Endothelial cell (in vitro differentiated cells): ENCODE measurements at places on chromosomes 5 and 9. TPM values are rescaled to one million over a fixed set of nuclear protein-coding genes. Genes with fewer than 3 reads are reported as not detected.

The FAXDC2 gene
- 9.3 TPM for total RNA-seq

The TOR4A gene
- total RNA-seq = 37.7 TPM

The NR6A1 gene
- 63.8 TPM for total RNA-seq

The FAM193B gene
- total RNA-seq = 97.6 TPM

The SLC6A18 gene
- total RNA-seq = not detected

The C1QTNF2 gene
- total RNA-seq = not detected

DNA sequence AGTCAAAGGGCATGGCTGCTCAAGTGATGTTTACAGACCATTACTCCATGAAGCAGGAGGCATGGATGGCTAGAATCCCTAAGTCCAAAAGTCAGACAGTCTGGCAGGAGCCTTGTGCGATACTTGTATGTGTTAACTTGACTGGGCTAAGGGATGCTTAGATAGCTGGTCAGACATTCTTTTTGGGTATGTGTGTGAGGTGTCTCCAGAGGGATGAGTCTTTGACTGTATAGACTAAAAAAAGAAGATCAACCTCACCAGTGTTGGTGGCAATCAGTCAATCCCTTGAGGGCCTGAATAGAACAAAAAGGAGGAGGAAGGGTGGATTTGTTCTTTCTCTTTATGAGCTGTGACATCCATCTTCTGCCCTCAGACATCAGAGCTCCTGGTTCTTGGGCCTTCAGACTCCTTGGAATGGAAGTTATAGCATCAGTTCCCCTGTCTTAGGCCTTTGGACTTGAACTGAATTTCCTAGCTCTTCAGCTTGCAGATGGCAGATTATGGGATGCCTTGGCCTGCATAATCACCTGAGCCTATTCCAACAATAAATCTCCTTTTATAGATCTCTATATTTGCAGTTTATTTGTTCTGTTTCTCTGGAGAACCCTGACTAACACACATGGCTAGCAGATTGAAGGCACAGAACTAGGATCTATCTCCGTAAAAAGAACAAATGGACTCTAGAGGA is 9.7 kb upstream of the HSPB3 start:
- H3K4me1 ChIP-seq = no peaks in the 10 kb centered on the region
- H3K27ac ChIP-seq = no peak overlapping the region
- H3K4me3 ChIP-seq = no peak overlapping the region
- no peaks in the 10 kb centered on the region for H3K36me3 ChIP-seq

- peaks cover 11% of the 10 kb centered on the region for H3K27me3 ChIP-seq
- no peak overlapping the region for H3K4me3 ChIP-seq
- peaks cover 4% of the 10 kb centered on the region for H3K36me3 ChIP-seq
- no peak overlapping the region for H3K27ac ChIP-seq
Observed at GRCh38 chr5:172906436-172906835, 52.8 kb upstream of the RPL26L1 start.

GRCh38 chr5:79886456-79886855 is 104.6 kb downstream of the MTX3 start:
- no peak overlapping the region for H3K4me3 ChIP-seq
- H3K27ac ChIP-seq = no peak overlapping the region
- DNase-seq = no peak
- no peaks in the 10 kb centered on the region for H3K27me3 ChIP-seq
- H3K4me1 ChIP-seq = no peaks in the 10 kb centered on the region
- H3K36me3 ChIP-seq = no peaks in the 10 kb centered on the region

- no peak overlapping the region for H3K4me3 ChIP-seq
- H3K27me3 ChIP-seq = peaks cover 4% of the 10 kb centered on the region
- no peak for DNase-seq
- H3K4me1 ChIP-seq = no peaks in the 10 kb centered on the region
- H3K27ac ChIP-seq = no peak overlapping the region
Observed at GRCh38 chr9:134682026-134682425, 40.4 kb downstream of the COL5A1 start.

- H3K4me3 ChIP-seq = no peak overlapping the region
- H3K36me3 ChIP-seq = no peaks in the 10 kb centered on the region
- no peak overlapping the region for H3K27ac ChIP-seq
- no peaks in the 10 kb centered on the region for H3K4me1 ChIP-seq
Observed at GRCh38 chr5:56656846-56657726, 158.3 kb upstream of the MAP3K1 start.

- no peak overlapping the region for H3K27ac ChIP-seq
- no peak overlapping the region for H3K4me3 ChIP-seq
- H3K4me1 ChIP-seq = peaks cover 2% of the 10 kb centered on the region
- peaks cover 4% of the 10 kb centered on the region for H3K36me3 ChIP-seq
Observed at GRCh38 chr5:175922192-175922885, 45.8 kb downstream of the THOC3 start.

- peaks cover 7% of the 10 kb centered on the region for H3K4me1 ChIP-seq
- H3K36me3 ChIP-seq = no peaks in the 10 kb centered on the region
- no peak for DNase-seq
- H3K4me3 ChIP-seq = no peak overlapping the region
- H3K27ac ChIP-seq = no peak overlapping the region
Observed at GRCh38 chr5:77133061-77133758, 46.1 kb upstream of the ZBED3 start.

- H3K27me3 ChIP-seq = no peaks in the 10 kb centered on the region
- no peaks in the 10 kb centered on the region for H3K36me3 ChIP-seq
- peaks cover 13% of the 10 kb centered on the region for H3K4me1 ChIP-seq
- peak within 1 kb of the TSS; percentile 92 for H3K4me3 ChIP-seq
- no peak within 1 kb of the TSS for H3K27ac ChIP-seq
- DNase-seq = peak; percentile 70
Observed at GRCh38 chr5:127290019-127290945, at the start of gene MEGF10. TSS of gene MEGF10 (plus strand) at chr5:127290796. CDS start at chr5:127331309, 40,513 bp downstream.

DNA sequence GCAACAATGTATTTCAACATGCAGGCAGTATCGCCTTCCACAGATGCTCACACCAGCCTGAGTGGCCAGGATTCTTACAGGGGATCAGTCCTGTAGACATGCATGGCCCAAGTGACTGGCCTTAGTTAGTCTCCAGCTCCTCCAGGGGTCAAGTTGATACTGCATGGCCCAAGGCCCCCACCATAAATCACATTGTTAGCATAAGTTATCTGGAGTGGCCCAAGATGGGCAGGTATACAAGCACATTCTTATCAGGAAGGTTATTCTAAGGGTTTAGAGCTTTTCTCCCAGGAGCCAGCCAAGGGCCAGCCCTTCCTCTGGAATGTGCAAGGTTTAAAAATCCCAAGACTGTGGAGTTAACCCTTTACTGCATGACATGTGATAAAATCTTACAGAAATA is 230.9 kb upstream of the NFIL3 start:
- peaks cover 3% of the 10 kb centered on the region for H3K27me3 ChIP-seq
- no peaks in the 10 kb centered on the region for H3K4me1 ChIP-seq
- no peak for DNase-seq
- no peak overlapping the region for H3K27ac ChIP-seq
- H3K36me3 ChIP-seq = no peaks in the 10 kb centered on the region

DNA sequence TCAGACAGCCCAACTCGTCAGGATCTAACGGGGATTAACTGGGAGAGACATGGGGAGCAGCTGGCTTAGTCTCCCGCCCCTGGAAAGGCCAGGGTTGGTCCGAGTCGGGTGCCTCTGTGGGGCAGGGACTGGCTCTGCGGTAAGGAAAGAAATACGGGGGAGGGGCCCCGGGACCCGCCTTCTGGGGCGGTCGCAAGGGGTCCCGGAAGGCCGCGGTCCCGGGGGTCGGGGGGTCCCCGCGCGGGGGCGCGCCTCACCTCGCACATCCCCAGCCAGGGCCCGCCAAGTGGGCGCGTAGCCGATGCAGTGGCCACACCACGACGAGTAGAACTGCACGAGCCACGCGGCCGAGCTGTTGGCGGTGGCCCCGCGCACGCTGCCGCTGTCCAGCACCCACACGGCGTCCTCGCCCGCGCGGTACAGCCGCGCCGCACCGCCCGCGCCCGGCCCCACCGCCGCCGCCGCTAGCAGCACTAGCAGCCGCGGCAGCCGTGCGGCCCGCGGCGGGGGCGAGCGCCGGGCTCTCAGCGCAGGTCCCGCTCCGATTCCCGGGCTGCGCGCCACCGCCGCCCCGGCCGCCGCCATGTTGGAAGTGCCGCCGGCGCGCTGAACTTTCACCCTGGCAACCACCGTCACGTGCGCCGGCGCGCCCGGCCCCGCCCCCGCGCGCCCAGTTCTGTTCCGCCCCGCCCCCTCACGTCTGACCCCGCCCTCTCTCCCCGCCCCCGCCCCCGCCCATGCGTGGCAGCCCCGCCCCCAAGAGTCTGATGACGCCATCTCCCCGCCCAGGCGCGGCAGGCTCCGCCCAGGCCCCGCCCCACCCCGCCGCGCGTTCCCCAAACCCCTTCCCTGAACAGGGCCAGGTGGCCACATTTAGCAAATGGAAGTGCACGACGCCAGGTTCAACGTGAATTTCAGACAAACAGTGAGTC is at the start of gene QSOX2:
Gene QSOX2 (minus strand): TSS at position 594 of the 932 bp plus-strand sequence. CDS start 9 bp downstream, at position 585.
- H3K4me1 ChIP-seq = peaks cover 22% of the 10 kb centered on the region
- H3K27me3 ChIP-seq = peaks cover 12% of the 10 kb centered on the region
- H3K4me3 ChIP-seq = peak within 1 kb of the TSS; percentile 93
- peak; percentile 85 for DNase-seq
- no peaks in the 10 kb centered on the region for H3K36me3 ChIP-seq
- peak within 1 kb of the TSS; percentile 65 for H3K27ac ChIP-seq

- no peak for DNase-seq
- H3K36me3 ChIP-seq = no peaks in the 10 kb centered on the region
- H3K4me1 ChIP-seq = no peaks in the 10 kb centered on the region
- no peak overlapping the region for H3K27ac ChIP-seq
Observed at GRCh38 chr5:122137702-122138101, 8.4 kb downstream of the ZNF474 start.

GRCh38 chr5:132746954-132747615 is at the start of gene CCNI2:
TSS of gene CCNI2 (plus strand) at chr5:132747426. CDS start at chr5:132747496, 70 bp downstream.
- peaks cover 14% of the 10 kb centered on the region for H3K27me3 ChIP-seq
- no peak within 1 kb of the TSS for H3K27ac ChIP-seq
- H3K4me3 ChIP-seq = peak within 1 kb of the TSS; percentile 77
- H3K4me1 ChIP-seq = no peaks in the 10 kb centered on the region
- H3K36me3 ChIP-seq = no peaks in the 10 kb centered on the region
- DNase-seq = peak; percentile 32

DNA sequence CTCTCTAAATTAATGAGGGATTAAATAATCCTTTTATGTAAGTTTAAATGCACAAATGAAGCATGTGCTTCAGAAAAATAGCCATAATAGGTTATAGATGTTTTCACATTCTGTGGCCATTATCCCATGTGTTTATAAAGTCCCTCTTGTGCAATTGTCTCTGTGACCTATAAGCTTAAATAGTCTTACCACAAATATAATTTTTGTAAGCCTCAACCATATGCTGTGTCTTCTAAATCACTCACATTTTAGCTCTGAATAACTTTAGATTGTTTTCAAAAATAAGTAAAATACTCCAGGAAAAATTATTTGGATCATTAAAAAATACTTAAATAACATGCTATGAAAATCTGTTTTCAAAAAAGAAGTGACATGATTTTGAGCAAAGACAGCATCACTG is 1894.7 kb downstream of the MAT2B start:
- H3K4me3 ChIP-seq = no peak overlapping the region
- DNase-seq = no peak
- no peak overlapping the region for H3K27ac ChIP-seq
- H3K36me3 ChIP-seq = no peaks in the 10 kb centered on the region

DNA sequence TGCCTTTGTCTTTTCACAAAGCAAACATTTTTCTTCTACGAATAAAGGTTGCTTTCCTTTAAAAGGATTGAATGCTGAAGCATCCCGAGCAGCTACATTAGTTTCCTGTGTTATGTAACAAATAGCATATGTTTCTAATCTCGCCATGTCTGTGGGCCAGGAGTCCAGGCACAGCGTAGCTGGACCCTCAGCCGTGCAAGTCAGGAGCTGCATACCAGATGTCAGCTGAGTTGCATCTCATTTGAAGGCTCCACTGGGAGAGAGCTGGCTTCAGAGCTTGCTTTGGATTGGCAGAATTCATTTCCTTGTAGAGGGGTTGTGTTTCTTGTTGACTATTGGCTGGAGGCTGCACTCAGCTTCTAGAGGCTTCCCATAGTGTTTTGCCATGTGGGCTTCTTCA is 16.0 kb upstream of the GOLPH3 start:
- H3K4me3 ChIP-seq = no peak overlapping the region
- no peaks in the 10 kb centered on the region for H3K27me3 ChIP-seq
- H3K36me3 ChIP-seq = no peaks in the 10 kb centered on the region
- H3K27ac ChIP-seq = no peak overlapping the region
- no peak for DNase-seq
- peaks cover 8% of the 10 kb centered on the region for H3K4me1 ChIP-seq

DNA sequence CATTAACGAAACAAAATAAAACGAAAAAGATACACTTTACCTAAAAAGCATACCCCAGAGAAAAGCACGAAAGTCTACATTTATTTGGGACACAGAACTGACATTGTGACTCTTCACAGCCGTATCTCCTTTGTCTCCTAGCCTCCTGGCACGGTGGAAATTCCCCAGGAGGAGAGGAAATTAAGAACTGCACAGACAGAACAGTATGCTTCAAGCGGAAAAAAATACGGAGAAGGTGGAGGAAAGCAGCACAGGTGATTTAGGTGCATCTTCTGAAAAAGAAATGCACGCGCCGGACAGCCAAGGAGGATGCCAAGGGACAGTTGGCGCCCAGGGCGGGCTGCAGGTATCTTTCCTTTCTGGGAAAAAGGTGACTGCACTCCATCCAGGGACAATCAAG is 32.0 kb downstream of the DDX31 start:
- peaks cover 18% of the 10 kb centered on the region for H3K36me3 ChIP-seq
- no peak for DNase-seq
- no peak overlapping the region for H3K27ac ChIP-seq
- H3K27me3 ChIP-seq = peaks cover 3% of the 10 kb centered on the region
- no peak overlapping the region for H3K4me3 ChIP-seq

DNA sequence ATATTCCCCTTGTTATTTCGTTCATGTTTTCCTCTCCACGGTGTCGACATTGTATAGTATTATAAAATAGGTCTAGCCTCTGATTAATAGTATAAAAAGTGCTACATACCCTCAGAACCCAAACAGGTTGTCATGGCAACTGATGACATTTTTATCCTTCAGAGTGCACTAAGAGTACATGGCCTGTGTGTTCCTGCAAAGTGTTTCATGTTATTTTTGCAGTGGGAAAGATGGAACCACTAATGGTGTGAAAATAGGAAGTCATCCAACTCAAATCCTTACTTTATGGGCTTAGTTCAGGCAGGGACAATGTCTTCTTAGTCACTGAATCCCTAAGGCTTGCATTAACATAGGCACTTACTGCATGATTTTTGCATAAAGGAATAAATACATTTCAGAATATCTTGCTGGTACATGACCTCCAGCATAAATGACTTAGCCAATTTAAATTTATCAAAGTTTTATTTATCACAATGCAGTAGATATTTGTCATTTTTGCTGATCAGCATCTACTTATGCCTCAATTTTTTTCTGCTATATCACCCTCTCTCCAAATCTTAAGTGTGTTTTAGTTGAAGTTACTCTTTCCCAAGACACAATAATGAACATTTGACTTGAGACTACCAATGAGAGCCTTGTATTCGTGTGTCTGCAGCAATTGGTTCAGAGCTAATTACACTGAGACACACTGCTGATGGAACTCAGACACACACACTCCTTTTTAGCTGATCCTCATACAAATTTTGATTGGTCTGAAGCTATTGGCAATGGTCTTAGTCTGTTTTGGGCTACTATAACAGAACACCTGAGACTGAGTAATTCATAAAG is 243.7 kb downstream of the KCTD16 start:
- H3K27ac ChIP-seq = no peak overlapping the region
- no peak overlapping the region for H3K4me3 ChIP-seq
- no peak for DNase-seq
- H3K4me1 ChIP-seq = no peaks in the 10 kb centered on the region
- no peaks in the 10 kb centered on the region for H3K27me3 ChIP-seq

GRCh38 chr5:67310169-67310568 is 113.6 kb upstream of the CD180 start:
- H3K27ac ChIP-seq = no peak overlapping the region
- no peaks in the 10 kb centered on the region for H3K4me1 ChIP-seq
- no peaks in the 10 kb centered on the region for H3K36me3 ChIP-seq
- H3K4me3 ChIP-seq = no peak overlapping the region
- H3K27me3 ChIP-seq = no peaks in the 10 kb centered on the region
